Muscle of arm (tissue), 14 donors: ENCODE measurements at places on chromosomes 3 and 15.

DNA sequence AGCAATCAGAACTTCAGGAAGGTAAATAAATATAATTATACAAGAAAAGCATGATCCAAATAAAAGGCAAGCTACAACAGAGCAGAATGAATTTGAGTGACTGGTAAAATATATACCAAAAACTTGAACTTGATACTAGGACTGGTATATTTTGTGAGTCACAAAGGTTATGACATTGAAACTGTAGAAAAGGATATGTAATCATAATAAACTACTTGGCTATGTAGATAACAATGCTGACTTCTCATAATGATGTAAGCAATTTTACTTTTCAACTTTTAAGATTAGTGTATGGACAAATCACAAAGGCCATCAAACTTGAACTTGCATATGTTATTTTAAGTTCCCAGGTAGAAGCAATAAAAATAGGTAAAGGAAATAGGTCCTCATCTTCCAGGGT, 384.5 kb upstream of the NECTIN3 start:
- DNase-seq, result no peak

DNA sequence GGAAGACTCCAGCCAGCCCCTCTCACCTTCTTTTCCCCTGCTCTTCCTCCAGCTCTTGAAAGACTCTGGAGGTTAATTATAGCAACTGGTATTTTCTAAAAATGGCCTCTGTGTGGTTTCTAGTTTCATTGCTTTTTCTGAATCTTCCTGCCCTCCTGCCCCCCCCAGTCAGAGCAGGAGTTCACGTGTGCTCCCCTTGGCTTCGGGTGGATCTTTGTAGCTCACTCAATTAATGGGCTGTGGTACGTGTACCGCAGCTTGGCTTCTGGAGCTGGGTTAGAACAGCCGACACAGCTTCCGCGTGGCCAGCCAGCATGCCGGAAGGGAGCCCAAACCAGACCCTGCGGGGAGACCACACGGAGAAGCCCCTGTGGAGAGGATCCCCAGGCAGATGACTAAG, 31.5 kb downstream of the TM2D3 start:
- DNase-seq, result no peak

GRCh38 chr3:30667280-30667651, 60.9 kb downstream of the TGFBR2 start:
- no peak for DNase-seq

GRCh38 chr15:60363087-60363549, 34.7 kb downstream of the ANXA2 start:
- no peak for DNase-seq

GRCh38 chr3:50194128-50194902, 2.9 kb downstream of the GNAT1 start:
- DNase-seq, result peak; percentile 69

DNA sequence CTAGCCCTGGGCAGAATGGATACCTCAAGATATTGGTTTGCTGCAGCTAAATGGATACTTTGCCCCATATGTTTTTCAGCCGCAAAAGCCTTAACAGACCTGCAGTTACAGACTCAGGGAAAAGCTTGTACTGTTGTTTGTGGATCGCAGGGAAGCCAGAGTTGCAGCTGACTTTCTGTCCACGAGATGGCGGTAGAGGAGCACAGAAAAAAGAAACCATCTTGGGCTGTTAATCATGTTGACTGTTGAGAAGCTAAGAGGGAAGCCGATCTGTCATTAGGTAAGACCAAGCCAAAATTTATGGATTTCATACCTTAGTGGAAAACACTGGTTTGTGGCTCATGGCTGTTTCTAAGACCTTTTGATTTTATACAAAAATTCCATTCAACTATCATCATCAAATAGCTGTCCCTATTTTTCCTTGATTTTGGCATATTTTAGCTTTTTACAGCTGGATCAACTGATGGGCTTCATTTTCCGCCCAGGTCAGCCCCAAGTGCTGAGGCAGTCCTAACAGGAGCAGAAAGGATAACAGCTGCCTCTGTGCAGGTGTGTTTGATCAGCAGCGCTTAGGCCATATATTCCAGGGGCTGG, 205.7 kb upstream of the ZPLD1 start:
- DNase-seq, result peak; percentile 84

DNA sequence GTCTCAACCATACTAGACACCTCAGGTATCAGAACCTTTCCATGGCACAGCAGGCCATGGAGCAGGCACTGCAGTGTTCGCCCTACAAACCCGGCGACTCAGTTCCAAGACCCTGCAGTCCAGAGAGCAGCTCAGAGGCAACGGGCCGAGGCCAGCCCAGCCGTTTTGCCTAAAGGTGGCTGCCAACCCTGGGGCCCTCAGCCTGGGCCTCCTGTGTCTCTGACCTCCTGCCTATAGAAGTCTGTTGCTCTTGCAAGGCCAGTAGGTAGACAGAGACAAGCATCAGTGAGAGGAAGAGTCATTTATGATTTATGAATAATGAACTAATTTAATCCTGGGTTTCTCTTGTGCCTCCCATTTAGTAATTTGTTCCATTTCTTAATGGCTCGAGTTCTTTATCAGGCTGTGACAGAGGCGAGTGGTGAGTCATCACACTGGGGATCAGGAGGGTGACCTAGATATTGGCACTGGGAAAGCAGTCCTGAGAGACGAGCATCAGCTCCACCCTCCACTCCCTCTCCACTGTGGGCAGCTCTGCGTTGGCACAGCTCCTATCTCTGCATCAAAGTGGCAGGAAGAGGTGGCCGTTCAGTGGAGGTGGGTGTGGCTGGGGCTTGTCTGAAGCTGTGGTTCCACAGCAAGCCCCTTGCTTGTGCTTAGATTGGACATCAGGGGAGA, 79.8 kb downstream of the ABHD5 start:
- DNase-seq, result no peak

- no peak for DNase-seq
These were observed 225.0 kb upstream of the PROK2 start for GRCh38 chr3:72009851-72010443.

- DNase-seq, result peak; percentile 33
These were observed 80.9 kb upstream of the PRTG start for GRCh38 chr15:55823699-55824340.

DNA sequence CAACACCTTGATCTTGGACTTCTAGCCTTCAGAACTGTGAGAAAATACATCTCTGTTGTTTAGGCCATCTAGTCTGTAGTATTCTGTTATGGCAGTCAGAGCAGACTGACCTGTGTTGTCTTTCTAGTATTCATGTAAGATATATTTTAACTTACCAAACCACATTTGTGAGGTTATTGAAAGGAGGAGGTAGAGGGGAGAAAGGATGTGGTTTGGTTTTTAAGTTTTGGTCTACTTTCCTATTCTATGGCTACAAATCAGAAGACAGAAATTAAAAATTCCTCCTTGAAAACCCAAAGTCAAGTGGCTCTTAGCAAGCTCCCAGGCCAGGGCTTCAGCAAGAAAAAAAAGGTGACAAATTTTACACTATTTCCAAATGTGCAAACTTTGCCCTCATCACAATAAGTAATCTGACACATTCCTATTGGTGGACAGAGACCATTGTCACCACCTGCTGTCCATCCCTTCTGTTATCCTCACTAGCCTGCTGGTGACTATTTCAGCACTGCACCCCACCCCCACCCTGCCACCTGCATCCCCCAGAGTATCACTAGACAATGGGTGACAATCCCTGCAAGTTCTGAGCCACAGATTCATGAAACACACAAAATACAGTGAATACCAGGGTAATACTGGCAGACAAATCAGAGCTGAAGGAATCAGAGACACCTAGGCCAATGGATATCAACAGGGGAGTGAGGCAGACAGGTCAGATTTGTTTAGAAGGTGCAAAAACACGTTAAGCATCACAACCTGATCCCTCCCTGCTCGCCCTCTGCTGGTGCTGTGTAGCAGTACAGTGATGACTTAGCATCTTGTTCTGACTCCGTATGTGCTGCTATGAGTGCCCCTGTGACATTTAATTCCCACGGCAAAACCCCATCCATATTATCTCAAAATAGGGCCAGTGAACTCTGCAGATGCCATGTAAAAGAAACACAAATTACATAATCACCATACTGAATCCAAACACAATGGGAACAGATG, 79.0 kb upstream of the DCLK3 start:
- DNase-seq, result no peak

GRCh38 chr15:51425517-51426040, 84.1 kb downstream of the GLDN start:
- DNase-seq, result no peak

DNA sequence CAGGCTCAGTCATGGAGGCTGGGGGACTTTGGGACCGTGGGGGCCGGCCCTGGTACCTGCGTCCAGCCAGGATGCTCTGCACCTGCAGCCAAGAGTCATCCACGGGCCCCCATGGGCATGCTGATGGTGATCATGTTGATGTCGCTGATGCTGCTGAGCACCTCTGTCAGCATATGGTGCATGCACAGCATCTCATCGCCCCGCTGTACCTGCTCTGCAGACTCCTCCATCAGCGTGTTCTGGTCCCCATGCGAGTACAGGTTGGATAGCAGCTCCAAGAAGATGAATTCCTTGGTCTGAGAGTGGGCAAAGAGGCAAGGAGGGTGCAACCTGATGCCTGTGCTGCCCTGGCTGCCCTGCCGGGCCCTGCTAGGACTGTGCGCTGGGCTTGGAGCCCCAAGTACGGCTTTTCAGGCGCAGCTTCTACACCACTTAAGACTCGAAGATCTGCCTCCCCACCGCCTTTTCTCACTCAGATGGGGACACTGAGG, 7.2 kb downstream of the RPS17 start:
- no peak for DNase-seq

DNA sequence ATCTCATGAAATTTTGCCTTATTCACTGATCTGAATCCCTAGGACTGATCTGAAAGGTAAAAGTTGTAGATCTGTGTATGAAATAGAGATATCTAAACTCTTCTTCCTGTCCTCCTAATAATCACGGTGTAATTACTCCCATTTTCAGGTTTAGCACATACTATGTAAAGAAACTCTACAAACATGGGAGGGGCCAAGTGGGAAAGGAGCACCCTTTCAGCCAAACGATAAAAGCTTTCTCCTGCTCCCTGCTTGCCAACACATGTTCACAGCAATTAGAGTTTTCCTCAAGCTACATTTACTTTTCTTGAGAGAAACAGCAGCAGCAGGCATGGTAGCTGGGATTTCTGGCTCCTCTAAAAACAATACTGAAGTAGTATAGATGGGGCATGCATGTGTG, 71.6 kb downstream of the CHAC1 start:
- no peak for DNase-seq

DNA sequence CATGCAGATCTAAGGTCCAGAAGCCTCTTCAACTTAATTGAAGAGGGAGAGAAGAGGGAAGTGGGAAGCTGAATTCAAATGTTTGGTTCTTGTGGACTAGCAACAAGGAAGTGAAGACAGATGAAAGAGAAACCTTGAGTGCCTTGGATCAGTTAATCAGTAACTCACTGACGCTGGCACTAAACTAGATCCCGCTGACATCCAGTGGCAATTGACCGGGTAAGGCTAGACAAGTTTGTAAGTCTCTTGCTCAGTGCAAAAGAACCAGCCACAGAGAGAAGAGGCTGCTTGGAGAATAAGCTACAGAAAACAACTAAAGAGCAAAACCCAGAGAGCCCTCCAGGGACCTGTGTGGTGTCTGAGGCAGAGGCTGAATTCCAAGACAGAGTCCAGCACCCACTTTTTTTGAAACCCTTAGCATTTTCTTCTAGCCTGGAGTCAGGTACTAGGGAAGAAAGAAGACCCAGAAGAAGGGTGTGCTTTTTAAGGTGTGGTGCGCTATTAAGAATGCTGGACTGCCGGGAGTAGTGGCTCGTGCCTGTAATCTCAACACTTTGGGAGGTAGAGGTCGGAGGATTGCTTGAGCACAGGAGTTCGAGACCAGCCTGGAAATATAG, 6.9 kb downstream of the PLCH1 start:
- no peak for DNase-seq

GRCh38 chr15:92796161-92796611, 103.9 kb upstream of the CHD2 start:
- no peak for DNase-seq

- DNase-seq, result no peak
These were observed 4.4 kb upstream of the IDH2 start for GRCh38 chr15:90106522-90107117.

DNA sequence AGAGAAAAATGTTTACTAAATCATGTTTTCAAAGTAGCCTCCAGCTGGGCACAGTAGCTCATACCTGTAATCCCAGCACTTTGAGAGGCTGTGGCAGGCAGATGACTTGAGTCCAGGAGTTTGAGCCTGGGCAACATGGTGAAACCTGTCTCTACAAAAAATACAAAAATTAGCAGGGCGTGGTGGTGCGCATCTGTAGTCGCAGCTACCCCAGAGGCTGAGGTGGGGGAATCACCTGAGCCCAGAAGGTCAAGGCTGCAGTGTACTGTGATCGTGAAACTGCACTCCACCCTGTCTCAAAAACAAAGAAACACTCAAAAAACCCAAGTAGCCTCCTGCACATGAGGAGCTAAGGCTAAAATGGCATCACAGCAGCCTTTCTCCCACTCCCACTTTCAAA, 1.6 kb upstream of the PPIB start:
- no peak for DNase-seq

- no peak for DNase-seq
These were observed 138.7 kb downstream of the RPL22L1 start for GRCh38 chr3:170731281-170731680.

GRCh38 chr3:48409291-48410201, 20.3 kb downstream of the PLXNB1 start:
- no peak for DNase-seq

DNA sequence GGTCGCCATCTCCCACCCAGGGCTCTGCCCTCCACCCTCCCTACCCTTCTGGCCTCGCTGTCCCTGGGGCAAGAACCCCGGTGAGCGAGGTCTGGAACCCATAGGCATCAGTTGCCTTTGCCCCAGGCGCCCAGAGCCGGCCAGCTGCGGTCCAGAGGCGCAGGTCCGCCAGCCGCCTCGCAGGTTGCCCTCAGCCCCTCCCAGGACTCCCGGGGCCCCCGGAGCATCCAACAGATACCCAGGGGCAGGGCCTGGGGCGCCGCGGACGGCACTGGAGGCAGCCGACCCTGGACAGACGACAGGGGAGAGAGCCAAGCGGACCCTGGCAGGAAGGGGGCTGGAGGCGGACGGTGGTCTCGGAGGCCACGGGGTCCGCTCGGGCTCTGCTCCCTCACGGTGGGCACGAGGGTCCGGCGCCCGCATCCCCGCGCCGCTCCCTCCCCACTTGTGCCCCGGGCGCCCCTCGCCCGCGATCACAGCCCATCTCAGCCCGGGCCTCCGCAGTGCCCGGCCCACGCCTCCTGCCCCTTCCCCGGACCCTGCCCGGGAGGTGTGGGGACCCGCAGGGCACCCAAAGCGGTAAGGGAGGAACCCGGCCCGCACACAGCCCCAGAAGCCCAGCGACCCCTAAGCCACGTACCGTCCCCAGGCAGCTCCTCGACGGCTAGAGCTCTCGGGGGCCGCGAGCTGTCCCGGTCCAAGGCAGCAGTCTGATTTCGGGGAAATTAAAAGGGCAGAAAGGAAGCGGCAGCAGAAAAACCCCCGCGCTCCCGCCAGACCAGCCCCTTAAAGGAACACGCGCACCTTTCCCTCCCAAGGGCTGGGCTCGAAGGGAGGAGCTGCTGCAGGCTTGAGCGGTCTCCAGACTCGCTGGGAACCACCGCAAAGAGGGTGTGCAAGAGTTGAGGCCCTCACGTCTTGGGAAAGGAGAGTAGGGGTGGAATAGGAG, at the start of gene HAPLN3:
Gene HAPLN3, minus strand, starts transcription at position 726 of the 949 bp plus-strand sequence. CDS start 8,246 bp downstream, outside the sequence.
- DNase-seq, result no peak
